Activated T-cell treated with anti-CD3 and anti-CD28 coated beads for 24 hours (primary cell): ENCODE measurements at places on chromosomes 1 and 21.

- DNase-seq: no peak
Measured at GRCh38 chr1:77473690-77474089, 191.9 kb downstream of the AK5 start.

DNA sequence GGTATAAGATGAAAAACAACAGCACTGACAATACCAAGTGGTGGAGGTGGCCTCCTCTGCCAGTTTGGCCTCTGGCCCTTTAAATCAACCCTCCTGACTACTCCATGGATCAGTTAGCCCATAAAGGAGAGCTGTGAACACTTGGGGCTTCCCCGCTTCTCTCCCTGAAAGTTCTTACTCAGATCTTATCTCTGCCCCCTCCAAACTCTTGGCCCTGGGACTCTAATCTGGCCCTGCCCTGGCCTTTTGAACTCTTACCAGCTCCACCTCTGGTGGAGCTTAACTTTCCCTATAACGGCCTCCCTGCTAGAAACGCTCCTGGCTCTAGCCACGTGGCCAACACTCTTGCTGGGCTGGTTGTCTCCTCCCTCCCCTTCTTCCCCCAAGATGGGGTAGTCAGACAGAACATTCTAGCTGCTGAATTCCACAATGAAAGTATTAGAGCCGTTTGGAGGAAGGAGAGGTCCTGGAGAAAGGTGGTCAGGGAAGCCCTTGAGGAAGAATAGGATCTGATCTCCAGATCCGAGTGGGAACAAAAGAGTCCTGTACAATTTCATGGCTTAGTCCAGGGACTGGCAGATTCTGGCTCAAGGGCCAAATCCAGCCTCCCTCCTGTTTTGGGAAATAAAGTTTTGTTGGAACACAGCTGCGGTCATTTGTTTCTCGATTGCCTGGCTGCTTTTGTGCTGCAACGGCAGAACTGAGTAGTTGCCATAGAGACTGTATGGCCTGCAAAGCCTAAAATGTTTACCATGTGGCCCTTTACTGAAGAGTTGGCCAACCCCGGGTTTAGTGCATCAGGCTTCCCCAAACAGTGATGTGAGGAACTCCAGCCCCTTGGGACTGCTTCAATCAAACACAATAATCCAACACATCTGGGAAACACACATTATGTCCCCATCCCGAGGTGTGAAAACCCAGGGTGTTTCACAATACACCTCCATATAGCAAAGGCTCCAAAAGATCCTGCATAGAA lies 9.5 kb upstream of the PIGR start:
- no peak for DNase-seq

DNA sequence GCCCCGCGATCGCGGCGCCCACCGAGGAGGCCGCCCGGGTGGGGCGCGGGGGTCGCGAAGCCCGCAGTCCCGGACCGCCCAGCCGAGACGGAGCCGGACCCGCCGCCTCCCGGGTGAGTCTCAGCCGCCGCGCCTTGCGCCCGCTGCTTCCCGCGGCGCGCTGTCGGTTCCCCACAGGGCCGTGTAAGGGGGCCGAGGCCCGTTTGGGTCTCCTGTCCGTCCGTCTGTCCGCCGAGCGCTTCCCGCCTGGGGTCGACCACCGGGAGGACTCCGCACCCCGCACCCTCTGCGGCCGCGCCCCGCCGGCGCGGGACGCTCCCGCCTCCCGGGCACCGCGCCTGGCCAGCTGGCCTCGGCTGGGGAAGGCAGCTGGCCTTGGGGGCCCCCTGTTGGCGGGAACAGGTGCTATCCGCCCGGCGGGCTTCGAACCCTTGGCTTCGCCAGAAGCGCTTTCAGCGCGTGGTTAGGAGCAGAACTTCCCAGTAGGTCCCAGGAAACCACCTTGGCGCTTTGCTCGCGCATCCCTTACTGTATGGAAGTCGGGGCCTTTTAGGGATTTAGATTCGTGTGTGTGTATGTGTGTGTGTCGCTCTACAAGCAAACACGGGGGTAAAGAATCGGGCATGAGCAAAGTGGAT lies 414 bp downstream of the TMEM51 start:
- DNase-seq: peak; percentile 18

- DNase-seq: no peak
Measured at GRCh38 chr1:197339106-197340060, 71.3 kb downstream of the CRB1 start.

- no peak for DNase-seq
Measured at GRCh38 chr1:208107425-208108212, 136.6 kb downstream of the PLXNA2 start.

- no peak for DNase-seq
Measured at GRCh38 chr1:191695865-191696264, 462.4 kb upstream of the RGS18 start.

DNA sequence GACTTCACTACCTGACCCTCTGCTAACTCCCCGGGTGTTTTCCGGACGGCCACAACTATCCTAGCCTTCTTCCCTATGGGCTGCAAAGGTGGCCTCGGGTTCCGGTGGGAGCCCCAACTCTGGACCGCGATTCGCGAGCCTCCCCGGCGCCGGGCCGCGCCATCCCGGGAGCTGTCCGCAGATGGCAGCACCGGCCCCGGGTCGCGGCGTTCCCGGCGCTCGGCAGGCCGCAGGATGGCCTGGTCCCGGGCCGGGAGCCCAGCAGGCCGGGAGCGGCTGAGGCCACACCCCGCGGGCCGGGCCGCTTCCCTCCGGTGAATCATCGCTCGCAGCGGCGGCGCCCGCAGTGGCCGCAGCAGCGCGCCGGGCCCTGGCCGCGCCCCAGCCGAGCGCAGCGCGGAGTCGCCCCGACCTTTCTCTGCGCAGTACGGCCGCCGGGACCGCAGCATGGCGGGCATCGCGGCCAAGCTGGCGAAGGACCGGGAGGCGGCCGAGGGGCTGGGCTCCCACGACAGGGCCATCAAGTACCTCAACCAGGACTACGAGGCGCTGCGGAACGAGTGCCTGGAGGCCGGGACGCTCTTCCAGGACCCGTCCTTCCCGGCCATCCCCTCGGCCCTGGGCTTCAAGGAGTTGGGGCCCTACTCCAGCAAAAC lies at the start of gene CAPN2:
CAPN2 (plus strand) TSS at position 346 of the 656 bp plus-strand sequence; CDS start at position 448, 102 bp downstream.
- DNase-seq: no peak

DNA sequence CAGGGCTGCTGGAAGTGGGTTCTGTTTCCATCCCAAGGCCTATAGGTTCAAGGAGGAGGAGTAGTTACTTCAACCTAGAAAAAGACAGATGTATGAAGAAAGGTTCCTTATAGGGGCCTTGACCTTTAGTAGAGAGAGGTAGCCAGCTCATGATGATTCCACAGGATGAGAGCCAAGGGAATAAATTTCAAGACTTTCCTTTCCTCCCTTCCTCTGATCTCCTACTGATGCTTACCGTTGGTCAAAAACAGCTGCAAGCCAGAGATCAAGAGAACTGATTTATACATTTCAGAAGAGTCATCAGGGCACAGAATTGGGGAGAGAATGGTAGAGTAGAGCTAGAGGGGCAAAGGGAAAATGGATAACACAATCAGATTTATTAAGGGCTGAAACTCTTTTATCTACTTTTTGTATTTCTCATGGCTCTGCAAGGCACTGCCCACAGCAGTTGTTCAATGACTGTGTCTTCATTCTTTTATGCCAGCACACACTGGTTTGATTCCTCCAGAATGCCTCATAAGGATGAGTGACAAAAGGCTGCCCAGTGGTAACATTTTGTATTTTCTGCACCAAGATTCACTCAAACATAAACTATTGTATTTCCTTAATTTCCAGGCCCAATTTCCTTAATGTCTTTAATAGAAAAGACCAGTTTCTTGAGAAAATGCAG lies 37.4 kb downstream of the AK5 start:
- DNase-seq: no peak

DNA sequence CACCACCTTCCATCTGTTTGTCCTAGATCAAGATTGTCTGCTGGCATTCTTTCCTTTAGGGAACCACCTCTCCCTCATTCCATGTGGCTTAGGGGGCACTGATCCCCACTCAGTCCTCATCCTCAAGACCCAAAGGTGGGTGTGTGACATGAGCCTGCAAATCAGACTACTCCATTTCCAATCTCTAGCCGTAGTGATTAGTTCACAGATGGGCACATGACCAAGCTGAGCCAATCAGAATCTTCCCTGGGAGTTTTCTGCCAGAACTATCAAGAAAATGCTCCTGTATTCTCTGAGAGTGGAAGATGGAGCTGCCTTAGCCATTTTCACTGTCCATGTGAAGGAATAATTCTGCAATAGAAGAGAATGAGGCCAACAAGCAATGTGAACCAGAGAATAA lies 19.3 kb upstream of the PTPRF start:
- DNase-seq: no peak

DNA sequence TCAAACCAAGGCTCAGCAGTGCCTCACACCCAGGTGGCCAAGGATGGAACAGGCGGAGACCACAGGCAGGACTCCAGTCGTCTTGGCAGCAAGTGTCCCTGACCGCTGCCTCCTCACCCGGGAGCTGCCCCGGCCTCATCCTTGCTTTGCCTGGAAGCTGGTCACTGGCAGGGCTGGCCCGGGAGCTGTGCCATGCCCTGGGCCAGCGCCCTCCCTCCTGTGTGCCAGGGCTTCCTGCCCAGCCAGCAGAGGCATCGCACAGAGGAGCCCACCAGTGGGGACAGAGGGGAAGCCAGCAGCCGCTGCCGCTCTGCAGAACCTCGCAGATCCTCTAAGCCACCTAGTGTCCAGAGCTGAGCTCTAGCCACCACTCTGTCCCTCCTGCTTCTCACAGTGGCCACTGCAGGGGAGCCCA lies 7.8 kb downstream of the CASZ1 start:
- DNase-seq: no peak

DNA sequence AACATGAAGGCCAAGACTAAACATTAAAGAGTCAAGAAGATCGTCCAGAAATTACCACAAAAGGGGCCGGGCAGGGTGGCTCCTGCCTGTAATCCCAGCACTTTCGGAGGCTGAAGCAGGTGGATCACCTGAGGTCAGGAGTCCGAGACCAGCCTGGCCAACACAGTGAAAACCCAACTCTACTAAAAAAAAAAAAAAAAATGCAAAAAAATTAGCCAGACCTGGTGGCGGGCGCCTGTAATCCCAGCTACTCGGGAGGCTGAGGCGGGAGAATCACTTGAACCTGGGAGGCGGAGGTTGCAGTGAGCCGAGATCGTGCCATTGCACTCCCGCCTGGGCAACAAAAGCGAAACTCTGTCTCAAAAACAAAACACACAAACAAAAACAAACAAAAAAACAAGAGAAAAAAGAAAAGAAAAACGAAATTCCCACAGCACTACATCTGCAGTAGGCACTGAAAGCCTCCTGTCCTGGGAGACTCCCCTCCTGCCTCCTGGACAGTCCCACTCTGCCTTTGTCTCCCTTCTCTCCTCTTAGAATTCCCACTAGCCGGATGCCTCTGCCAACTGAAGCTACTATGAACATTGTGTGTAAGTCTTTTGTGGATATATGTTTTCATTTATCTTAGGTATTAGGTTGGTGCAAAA lies 17.7 kb upstream of the RIPK4 start:
- no peak for DNase-seq

- no peak for DNase-seq
Measured at GRCh38 chr1:54582566-54583306, 34.7 kb downstream of the ACOT11 start.

- DNase-seq: no peak
Measured at GRCh38 chr21:30126576-30126975, 40.0 kb downstream of the CLDN17 start.

DNA sequence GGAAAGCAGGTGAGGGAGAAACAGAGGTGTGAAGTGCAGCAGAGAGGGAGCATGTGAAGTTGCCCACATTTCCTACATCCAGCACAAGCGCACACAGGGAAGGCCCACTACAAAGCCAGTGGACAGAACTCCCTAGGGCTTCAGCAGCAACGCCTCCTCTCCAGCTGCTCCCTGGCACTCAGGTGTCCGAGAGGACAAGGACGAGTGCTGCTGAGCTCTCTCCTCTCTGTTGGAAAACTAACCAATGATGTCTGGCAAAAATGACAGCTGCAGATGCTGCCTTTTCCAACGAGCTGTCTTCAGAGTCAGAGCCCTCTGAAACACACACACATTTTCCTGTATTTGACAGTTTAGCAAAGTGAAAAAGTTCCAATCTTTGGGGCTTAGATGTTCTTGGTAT lies 86.8 kb downstream of the HSF2BP start:
- DNase-seq: no peak

GRCh38 chr1:7610106-7610731 lies 160.9 kb upstream of the VAMP3 start:
- no peak for DNase-seq

- DNase-seq: no peak
Measured at GRCh38 chr1:208432346-208432745, 188.2 kb upstream of the PLXNA2 start.

DNA sequence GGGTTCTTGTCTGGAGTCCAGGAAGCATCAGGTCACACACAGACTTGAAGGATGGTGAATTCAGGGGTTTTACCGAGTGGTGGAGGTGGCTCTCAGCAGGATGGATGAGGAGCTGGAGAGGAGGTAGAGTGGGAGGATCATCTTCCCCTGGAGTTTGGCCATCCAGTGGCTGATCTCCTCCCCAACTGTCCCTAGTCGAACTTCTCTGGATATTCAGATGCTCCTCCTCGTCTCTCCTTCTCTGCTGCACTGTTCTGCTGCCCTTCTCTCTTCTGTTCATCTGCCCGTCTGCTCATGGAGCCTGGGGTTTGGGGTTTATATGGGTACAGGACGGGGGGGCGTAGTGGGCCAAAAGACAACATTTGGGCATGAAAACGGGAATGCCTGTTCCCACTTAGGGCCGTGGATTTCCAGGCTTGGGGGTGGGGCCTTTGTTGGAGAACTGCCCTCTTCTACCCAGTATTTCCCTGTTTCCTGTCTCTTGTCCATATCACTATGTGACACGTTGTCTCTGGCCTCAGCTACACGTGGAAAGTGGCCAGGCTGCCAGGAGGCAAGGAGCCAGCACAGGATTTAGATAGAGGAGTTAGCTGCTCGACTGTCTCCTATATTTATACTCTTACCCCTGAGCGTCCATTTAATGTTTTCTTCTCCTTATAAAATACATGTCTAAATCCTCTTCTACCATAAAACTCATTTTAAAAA lies 76.7 kb downstream of the SIPA1L2 start:
- DNase-seq: no peak

GRCh38 chr1:225044258-225044657 lies 114.8 kb downstream of the DNAH14 start:
- no peak for DNase-seq

DNA sequence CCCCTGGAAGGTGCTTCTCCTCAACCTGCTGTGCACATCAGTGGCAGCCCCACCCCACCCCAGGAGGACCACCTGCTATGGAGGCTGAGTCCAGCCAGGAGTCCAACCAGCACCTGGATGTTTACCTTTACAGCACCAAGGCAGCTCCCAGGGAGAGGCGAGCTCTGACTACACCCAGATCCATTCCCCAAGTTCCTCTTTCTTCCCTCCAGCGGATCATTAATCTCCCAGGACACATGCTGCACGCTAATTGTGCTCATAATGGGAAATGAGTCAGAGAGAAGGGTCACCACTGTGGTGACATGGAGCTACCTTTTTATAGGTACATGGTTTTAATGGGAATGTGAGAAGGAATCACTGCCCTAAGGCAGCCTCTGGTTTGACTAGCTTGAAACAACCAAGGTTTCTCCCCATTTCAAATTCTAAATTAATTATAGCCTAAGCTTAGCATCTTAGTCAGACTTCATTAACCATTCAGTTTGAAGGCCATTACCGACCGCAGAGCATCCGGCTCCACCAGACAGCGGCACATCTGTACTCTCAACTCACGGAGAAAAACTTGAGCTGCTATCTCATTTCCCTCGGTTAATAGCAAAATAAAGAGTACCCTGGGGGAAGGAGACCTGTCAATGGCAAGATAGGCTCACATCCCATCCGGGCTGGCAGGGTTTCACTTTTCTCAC lies 173.1 kb upstream of the GALNT2 start:
- DNase-seq: no peak
